ENCODE measurements at places on chromosomes 3 and 15.

DNA sequence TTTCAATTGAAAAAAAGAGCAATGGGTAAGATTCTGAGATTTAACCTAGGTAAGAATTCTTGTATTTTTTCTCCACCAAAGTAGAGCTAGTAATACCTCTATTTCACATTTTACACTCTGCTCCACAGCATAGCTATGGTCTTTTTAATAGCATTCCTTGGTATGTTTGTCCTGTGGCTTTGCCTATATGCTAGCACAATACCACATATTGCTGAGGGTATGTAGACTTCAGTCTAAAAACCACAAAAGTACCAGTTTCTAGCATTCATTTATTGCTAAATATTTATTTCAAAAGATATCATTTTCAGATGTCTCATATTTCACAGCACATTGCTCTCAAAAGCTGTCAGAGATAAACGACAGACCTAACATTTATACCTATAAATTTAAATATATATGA is 18.2 kb upstream of the EOGT start:
- DNase-seq, result no peak

DNA sequence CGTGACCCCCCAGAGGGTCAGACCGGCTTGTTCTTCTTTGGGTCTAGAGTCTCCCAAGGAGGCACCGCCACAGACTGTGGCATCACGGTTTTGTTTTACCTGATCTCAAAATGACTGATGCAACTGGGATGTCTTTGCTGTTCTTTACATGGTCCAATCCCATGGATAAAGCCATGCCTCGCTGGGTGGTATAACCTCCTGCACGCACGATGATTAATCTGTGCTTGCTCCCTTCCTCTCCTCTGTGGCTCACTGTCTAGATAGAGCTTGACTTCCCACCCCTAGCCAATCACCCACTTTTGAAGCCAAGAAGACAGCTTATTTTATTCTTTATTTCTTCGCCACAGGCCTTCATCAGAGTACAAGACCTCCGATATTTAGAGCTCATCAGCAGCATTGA is 36.6 kb upstream of the RHO start:
- no peak for DNase-seq

DNA sequence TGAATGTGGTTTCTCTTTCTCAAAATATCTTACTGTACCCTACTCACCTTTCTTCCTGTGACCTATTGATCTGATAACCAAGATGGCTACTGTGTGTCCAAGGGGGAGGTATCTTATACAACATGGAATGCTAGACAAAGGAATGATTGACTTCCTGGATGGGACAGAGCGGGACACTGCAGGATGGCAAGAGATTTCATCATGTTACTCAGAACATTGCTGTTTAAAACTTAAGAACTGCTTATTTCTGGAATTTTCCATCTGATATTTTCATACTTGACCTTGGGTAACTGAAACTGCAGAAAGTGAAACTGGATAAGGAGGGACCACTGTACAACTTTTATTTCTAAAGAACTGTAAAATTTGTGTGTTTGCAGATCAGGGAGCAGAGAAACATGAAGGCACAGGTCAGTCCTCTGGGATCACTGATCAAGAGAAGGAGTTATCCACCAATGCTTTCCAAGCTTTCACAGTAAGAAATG is 18.5 kb downstream of the CNOT10 start:
- DNase-seq, result no peak

DNA sequence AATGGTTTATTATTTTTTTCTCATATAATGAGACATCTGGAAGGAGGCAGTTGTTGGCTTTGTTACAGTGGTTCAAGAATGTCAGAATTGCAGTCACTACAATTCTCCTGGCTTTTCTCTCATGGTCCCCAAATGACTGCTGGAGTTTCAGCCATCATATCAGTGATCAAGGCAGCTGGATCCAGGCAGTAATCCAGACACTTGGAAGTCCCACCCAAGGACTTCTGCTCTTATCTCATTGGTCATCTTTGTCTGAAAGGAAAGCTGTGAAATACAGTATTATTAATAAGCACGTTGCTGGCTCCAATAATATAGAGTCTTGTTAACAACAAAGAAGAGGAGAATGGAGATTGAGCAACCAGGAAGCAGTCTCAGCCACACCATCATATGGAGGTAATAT is 22.9 kb upstream of the MED12L start:
- DNase-seq, result no peak

DNA sequence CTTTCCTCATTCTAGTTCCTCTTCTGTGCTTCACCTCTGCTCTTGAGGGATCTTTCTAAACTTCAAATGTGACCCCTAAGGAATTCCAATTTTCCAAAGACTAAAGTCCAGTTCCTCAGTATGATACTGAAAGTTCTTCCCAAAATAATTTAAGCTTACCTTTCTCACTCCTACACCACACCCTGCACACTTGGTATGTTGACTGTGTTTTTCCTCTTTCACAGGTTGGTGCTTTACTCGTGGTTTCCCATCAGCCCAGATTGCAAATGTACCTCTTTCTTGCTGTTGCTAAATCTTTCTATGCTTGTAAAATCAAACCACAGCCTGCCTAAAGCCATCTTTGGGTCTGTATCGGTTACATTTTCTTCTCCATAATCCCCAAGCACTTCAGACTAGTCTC is 30.5 kb upstream of the CLDN16 start:
- no peak for DNase-seq

DNA sequence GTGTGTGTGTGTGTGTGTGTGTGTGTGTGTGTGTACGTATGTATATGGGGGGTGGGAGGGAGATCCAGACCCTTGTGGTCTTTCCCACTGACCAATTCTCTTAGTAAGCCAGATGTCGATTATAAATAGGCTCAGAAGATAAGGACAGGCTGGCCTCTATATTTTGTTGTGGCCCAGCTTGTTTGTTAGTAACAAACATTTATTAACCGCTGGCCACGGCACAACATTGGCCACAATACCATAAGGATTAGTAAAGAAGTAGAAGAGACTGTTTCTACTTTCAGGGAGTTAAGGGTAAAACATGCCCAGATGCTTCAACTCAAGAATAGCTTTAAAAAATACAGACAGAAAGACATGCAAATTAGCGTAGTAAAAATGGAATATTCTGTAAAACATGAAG is 58.1 kb downstream of the ABHD2 start:
- no peak for DNase-seq

- no peak for DNase-seq
These were observed 1158.9 kb upstream of the EPHA6 start for GRCh38 chr3:95655363-95655986.

DNA sequence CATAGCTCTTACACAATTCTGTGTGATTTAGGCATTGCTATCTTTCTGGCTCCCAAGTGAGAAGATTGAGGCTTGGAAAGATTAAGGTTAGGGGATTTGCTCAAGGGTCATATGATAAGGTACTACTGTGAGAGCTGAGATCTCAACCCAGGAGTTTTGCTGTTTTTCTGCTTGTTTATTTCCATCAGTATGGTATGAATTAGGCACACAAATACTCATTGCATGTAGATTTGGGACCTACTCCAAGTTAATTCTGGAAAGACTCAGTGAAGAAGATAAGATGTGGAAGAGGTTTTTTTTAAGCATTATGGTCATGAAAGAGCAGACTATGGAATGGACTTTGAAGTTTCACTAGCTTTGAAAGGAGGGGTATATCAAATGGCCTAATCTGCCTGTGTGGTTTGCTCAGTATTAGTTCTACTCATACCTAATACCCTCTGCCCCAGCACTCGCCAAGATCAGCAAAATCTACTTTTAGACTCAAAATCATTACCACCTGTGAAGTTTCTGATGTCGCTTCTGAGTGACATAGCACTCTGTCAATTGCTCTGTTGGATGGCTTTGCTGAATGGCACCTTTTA is 12.5 kb downstream of the MBNL1 start:
- DNase-seq, result no peak

DNA sequence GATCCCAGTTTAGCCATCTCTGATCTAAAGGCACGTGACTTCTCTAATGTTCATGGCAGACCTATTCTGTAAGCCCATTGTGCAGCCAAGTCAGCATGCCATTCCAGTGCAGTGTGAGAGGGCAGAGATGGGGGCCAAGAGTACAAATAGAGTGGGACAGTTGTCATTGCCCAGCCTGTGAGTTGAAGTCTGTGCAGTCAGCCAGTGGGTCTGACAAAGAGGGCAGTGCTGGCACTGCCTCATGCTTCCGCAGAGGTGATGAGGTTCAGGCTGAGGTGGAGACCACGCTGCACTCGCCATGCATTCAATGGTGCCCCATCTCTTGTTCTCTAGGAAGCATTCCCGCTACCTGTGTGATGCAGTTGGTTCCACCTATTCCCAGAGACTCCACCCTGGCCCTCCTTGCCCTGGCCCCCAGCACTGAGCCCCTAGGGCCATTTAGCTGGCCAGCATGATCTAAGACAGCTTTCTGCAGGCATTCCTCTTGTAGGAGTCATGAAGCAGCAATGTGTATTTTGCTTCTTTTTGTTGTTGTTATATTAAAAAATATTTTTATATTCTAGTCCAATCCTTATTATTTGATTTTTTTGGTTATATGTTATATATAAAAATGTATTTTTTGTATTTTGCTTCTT is 3.7 kb downstream of the MRAS start:
- DNase-seq, result no peak

DNA sequence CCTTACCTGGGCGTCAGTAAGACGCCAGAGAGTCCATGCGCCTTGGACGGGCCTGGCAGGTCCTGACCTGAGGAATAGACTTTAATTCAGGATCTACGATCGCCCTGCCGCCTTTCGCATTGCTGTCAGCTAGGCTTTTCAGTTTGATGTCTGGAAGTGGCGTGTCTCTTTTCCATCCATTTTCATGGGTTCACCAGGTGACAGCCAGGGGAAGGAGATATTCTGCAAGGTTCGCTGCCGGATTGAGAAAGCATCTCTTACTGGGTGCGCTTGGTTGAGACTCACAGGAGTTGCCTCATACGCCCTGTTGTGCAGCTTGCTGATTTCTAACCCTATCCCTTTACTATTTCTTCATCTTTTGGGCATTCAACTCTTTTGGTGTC is 7.4 kb downstream of the EPHA3 start:
- DNase-seq, result no peak

- DNase-seq, result no peak
These were observed 115.5 kb downstream of the GADL1 start for GRCh38 chr3:30778933-30779332.

GRCh38 chr15:26590676-26591075 is 182.2 kb downstream of the GABRB3 start:
- no peak for DNase-seq

DNA sequence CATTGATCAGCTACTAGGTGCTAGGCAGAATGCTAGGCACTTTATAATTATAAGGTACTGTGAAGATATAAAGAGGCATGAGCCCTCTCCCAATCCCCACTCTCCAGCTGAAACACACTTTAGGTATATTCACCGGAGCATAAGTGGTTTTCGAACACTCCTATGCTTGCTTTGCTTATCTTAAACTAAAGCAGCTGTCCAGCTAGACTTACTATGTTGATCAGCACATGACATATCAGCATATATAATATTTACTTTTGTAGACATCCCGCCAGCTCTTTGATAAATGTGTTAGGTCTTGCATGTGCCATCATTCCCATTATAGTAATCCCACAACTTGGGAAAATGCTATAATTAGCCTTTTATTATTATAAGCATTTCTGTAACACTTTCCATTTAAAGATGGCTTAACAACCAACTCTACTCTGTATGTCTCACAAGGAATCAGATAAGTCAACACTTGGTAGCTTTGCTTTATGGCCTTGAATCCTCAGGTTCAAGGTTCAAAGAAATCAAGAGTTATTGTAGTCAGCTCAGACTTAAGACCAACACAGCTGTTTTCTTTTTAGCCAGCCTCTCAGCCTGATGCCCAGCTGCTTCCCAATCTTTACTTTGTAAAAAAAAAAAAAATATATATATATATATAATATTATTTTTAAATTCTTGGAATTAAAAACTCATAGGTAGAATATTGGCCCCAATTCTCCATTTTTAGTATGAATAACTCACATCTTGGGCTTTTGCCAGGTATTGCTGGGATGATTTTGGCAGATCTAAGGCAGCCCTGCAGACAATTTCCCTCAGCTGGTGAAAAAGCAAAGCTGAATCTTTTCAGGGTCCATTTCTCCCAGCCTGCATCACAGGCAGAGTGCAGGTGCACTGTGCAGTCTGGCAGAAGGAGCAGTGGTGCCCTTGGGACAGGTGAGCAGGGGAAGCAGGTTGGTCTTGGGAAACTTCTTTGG is 104.2 kb downstream of the THRB start:
- DNase-seq, result no peak

GRCh38 chr3:51295625-51296024 is 89.5 kb upstream of the MANF start:
- DNase-seq, result no peak

DNA sequence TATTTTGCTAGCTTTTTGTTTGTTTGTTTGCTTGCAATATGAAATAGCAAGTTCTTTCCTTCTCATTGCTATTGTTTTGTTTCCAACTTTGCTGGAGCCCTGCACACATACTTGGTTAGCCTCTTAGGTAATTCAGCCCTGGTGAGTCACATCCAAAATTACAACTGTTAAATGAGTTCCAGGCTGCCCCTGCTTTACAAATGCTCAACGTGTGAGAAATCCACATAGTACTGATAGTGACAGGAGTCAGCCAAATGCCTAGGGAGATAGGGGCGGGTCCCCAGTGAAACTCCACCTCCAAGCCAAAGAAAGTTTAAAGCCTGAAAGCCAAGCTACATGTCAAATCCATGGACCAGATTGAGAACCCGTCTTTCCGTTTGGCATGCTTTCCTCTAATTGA is 81.3 kb upstream of the RNF7 start:
- DNase-seq, result no peak

- peak; percentile 44 for DNase-seq
These were observed 37.6 kb upstream of the BNC1 start for GRCh38 chr15:83322061-83322460.

GRCh38 chr15:59197454-59197853 is 9.2 kb upstream of the LDHAL6B start:
- no peak for DNase-seq

DNA sequence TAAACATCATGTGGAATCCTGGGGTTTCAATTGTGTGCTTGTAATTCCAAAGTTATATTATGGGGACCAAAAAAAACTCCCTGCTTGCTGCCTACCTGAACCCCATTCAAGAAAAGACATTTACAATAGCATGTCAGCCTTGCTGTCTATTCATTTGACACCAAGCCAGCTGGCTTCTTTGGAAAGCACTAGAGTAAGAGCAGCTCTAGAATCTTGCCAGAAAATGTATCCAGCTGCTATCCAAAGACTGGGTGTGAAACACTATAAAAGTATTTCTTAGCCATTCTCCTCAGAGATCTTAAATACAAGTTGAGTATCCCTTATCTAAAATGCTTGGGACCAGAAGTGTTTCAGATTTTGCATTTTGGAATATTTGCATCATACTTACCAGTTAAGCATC is 87.4 kb downstream of the RAD18 start:
- DNase-seq, result no peak

All from epithelial cell of prostate (primary cell).